Stimulated activated naive B cell treated with anti-CD40 and anti-IgM and Interleukin-4, amounts not matched to agents 10 μg/mL and 1 μg/mL and 100 μg/mL, for 72 hours (primary cell): ENCODE measurements at places on chromosomes 12 and 14.

GRCh38 chr12:117010693-117011451, 88.3 kb downstream of the TESC start:
- DNase-seq, result no peak

- DNase-seq, result peak; percentile 44
Measured at GRCh38 chr12:51923506-51924365, 16.4 kb downstream of the ACVRL1 start.

DNA sequence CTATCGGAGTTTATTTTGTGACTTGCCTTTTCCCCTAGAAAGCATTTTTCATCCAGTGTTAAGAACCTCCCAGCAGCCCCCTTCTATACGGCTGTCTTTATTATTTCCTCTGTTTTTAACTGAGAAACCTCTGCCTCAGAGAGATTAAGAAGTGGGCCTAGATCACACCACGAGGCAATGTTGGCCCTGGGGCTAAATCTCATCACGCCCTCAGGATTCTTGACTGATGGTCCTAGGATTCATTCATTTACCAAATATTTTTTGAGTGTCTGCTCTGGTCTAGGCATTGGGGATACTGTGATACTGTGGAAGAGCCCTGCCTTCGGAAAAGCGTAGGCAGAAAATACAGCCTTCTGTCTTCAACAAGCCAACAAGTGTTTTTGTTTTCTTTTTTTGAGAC, 42.1 kb downstream of the C14orf132 start:
- DNase-seq, result no peak

DNA sequence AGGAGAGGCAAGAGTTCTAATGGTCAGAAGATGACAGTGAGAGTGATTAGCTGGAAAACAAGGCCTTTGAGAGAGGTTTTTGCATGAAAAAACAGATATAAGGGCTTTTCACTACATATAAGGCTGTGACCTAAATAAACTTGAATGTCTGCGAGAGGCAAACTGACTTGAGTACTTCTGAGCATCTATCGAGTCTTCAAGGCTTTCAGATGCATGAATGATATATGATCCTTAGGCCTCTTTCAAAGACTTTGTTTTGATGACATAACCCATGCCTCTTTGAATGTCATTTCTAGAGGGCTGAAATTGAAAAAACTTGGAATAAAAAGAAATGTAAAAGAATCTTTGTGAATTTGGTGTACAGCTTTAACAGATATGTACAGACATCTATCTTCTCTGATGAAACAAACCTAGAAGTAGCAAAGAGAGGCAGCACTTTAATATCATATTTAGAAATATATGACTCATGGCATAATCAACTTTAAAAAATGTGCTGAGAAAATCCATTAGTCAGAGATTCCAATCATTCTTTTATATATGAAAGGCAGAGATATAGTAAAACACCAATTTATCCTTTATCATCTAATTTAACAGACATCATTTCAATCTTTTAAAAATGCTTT, 72.6 kb downstream of the PPM1H start:
- DNase-seq, result no peak
